Esophagus mucosa (tissue), 1 donor: ENCODE measurements at places on chromosomes 5 and 9. TPM values are rescaled to one million over a fixed set of nuclear protein-coding genes. Genes with fewer than 3 reads are reported as not detected.

DNA sequence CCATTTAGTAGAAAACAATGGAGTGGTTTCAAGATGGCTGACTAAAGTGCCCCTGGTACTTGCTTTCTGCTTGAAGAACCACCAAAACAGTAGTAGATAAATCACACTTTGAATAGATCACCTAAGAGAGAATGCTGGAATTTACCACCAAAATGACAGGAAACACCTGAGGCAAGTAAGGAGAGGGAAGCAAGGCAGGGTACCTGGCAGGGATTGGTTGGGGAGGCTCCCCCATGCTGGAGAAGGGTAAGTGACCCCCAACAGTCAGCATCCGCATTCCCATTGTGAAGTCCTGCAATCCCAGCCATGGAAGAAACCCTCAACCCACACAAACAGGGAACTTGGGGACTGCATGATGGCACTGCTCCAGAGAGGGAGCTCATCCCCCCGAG is 105.5 kb downstream of the PLPP1 start:
- ATAC-seq = no peak

PCDHB14 gene
- 2.0 TPM for total RNA-seq

DNA sequence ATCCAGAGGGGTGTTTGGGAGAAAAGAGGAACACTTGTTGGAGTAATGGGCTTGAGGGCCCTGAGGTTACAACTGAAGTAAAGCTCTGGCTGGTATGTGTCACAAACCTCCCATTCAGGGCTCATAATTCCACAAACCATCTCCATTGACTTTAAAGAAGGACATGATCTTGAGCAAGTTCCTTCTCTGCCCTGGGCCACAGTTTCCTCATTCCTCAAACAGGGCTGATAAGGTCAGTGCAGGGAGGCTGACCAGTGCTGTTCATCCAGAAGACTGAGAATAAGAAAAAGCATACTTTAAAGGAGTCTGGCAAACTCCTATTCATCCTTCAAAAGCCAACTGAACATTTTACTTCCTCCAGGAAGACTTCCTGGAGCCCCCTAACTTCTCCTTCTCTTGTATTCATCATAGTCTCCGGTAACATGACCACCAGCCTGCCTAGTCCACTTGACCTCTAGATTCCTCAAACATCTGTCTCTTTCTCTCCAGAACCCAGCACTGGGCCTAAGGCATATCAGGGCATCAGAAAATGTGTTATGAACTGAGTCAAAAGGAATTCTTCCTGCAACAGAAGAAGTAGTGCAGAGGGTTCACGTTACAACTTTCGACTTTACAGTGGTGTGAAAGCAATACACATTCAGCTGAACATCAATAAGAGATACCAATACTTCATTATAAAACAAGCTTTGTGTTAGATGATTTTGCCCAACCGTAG is 20.7 kb upstream of the PTPN3 start:
- ATAC-seq = no peak

DNA sequence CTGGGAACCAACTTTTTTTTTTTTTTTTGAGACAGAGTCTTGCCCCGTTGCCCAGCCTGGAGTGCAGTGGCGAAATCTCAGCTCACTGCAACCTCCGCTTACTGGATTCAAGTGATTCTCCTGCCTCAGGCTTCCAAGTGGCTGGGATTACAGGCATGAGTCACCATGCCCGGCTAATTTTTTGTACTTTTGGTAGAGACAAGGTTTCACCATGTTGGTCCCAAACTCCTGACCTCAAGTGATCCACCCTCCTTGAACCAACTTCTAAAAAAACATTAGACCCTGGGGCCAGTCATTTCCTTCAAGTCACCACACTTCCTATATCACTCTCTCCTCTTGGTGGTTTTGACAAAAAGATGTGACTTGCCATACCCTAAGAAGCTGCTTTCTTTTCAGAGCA is 10.9 kb upstream of the SHROOM1 start:
- peak; percentile 46 for ATAC-seq

GARIN3 gene
- not detected for total RNA-seq

PCDHGC4 gene
- total RNA-seq = 1.1 TPM

SLC34A1 gene
- 0.60 TPM for total RNA-seq

DNA sequence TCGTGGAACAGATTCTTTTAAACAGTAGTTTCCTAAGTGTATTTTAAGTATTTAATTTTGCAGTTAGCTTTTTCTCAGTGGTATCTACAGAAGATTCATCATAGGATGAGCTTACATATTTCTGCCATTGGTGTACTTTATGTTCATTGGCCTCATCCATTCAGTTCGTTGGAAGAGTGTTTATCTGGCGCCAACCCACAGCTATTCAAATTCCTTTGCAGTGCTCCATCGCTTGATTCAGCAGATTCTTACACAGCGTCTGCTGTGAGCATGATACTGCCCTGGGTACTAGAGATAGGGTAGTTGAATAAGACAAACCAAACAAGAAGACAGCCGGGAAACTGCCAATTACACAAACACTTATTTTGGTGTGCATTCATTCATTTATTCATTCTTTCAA is 55.1 kb downstream of the NUP214 start:
- ATAC-seq = no peak

PCDHGA4 gene
- total RNA-seq = 0.48 TPM

GRCh38 chr5:132481596-132482211 is 8.9 kb downstream of the IRF1 start:
- ATAC-seq = no peak

- no peak for ATAC-seq
Observed at GRCh38 chr9:133585481-133586351, 23.5 kb downstream of the FAM163B start.

FREM1 gene
- total RNA-seq = 0.20 TPM

GRCh38 chr9:136244122-136244968 is 1.3 kb downstream of the QSOX2 start:
- ATAC-seq = no peak

DNA sequence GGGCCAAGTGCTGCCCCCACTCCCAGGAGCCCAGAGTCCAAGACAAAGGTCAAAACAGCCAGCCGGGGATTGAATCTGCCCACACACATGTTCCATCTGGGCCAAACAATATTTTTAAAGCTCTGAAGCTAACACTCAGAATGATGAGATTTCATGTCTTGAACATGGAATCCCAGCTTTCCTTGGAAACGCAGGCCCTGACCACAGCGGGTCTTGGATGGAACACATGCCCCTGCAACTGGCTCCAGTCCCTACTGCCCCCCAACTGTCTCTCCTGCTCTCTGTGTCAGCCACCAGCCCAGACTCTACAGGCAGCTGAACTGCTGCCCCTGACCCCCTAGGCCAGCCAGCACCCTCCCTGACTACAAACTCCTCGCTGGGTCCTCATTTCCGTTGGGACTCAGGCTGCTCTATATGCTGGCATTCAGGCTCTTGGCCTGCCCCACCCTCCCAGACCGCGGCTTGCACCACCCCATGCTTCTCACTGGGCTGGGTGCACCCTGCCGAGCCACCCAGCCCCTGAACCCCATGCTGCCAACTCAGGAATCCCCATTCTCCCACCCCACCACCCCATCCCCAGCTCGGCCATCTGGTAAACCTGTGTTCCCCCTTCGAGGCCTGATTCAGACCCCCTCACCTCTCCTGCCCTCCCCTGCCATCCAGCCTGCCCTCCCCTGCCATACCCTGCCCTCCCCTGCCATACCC is 71.7 kb downstream of the ADAMTS2 start:
- ATAC-seq = no peak

GRCh38 chr5:95969651-95970358 is 8.2 kb upstream of the ELL2 start:
- ATAC-seq = peak; percentile 62

- peak; percentile 40 for ATAC-seq
Observed at GRCh38 chr5:33143405-33144123, 297.2 kb upstream of the TARS1 start.

DNA sequence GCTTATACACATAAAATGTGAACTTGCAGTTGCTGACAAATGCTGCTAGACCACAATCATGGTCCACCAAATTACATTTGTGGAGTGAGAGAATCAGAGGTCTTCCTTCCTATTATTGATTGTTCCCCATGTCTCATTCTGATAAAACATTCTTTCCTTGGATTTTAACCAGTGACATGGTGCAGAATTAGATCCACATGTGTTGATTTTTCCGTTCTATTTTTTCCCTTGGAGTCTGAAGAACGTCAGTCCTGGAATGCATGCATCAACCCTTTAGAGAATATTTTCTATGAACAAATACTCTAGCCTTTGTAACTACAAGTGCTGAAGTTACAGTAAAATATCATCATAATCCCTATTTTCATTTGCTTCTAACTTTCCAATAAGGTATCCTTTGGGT is 170.7 kb upstream of the SPRY4 start:
- ATAC-seq = no peak

DNA sequence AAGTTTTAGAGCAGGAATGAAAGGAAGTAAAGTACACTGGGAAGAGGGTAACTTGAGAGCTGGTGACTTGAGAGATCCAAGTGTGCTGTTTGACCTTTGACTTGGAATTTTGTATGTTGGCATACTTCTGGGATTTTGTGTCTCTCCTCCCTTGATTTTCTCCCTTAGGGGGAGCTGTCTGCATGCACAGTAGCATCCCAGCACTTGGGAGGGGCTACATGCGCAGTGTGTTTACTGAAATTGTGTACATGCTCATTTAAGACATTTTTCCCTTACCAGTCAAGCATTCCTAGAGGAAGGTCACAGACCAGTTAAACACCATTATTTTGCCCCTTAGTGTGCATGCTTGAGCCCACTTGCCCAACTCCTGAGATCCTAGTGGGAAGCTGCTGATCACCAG is 120.1 kb downstream of the ZNF622 start:
- no peak for ATAC-seq

GRCh38 chr5:85388770-85389169 is 1004.1 kb upstream of the EDIL3 start:
- no peak for ATAC-seq

HOMER1 gene
- 7.6 TPM for total RNA-seq

DNA sequence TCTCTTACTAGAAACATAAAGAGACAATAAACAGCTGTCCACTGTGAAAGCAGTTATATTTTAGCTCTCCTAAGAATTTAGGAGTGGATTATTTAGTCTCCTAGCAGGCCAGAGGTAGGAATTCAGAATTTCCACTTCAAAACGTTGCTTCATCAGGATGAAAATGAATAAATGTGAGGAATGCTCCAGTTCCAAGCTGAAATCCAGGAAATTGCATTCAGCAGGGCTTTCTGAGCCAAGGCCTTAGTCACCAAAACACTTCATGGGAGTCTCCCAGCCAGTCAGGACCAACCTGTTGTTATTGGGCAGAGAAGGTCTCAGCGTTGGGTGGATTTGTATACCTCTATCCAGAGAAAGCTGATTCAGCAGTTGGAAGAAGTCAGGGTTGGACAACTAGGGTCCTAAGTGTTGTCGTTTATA is 1040.3 kb downstream of the TLE1 start:
- peak; percentile 77 for ATAC-seq

- peak; percentile 36 for ATAC-seq
Observed at GRCh38 chr5:142839711-142840346, 69.7 kb downstream of the ARHGAP26 start.

- ATAC-seq = peak; percentile 23
Observed at GRCh38 chr5:126869005-126869451, 92.1 kb downstream of the LMNB1 start.

DNA sequence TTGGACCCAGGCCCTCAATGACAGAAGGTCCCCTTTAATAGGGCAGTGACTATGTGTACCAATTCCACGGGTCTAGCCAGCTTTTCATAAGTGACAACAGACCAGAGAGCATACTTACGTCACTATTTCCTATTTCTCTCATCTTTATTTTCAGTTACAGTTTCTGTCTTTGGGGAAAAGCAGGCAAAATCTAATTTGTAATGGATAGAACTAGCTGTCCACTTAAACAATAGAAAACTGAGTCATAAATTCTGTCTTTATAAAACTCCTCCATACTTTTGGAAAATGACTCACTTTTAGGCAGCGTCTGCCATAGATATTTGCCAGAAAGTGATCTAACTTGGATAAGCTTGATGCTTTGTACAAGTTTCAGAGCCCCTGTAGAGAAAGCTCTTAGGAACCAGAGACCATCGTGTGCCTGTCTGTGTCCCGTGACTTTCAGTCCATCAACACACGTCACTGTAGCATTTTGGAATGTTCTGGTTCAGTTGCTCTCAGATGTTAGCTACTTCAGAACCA is 101.9 kb downstream of the F2RL2 start:
- peak; percentile 57 for ATAC-seq

GIN1 gene
- total RNA-seq = 4.3 TPM

HK3 gene
- 1.4 TPM for total RNA-seq
